Left renal pelvis (tissue), 4 donors: ENCODE measurements at places on chromosomes 6 and 20.

- DNase-seq, result no peak
Measured at GRCh38 chr6:2111162-2111677, 134.2 kb downstream of the GMDS start.

DNA sequence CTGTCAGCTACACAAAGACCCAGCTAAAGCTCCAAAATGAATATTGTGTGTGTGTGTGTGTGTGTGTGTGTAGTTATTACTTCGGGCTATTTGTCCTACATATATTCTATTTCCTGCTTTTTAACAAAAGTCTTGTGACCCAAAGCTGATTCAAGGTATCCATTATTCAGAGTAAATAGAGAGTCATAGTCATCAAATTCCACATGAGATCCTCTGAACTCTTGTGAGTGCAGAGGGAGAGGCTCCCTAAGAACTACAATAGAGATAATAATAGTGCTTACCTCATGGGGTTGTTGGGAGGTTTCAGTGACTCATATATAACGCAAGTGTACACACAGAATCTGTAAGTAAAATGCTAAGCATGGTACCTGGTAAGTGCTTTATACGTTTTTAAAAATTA lies 95.6 kb upstream of the SHLD1 start:
- DNase-seq, result no peak

- no peak for DNase-seq
Measured at GRCh38 chr6:32148289-32149091, 3.2 kb downstream of the PRRT1 start.

GRCh38 chr6:81476881-81477280 lies 275.6 kb downstream of the TENT5A start:
- no peak for DNase-seq

- no peak for DNase-seq
Measured at GRCh38 chr6:104541411-104541810, 318.3 kb downstream of the HACE1 start.

DNA sequence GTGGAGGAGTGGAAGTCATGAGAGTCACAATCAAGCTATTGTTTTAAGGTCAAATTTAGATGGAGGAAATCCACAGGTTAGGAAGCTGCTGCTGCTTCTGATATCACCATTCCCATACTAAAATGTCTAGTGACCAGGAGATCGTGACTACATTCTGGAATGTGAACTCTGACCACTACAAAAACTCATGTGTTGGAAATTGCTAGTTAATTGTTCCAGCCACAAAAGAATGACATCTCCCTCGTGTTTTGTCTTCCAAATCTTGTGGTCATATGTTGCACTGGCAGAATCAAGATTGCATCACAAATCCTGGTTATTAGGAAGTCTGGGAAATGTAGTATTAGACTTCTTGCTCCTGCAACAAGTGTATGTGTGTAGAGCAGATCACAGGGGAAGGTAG lies 441.9 kb downstream of the CD109 start:
- no peak for DNase-seq

DNA sequence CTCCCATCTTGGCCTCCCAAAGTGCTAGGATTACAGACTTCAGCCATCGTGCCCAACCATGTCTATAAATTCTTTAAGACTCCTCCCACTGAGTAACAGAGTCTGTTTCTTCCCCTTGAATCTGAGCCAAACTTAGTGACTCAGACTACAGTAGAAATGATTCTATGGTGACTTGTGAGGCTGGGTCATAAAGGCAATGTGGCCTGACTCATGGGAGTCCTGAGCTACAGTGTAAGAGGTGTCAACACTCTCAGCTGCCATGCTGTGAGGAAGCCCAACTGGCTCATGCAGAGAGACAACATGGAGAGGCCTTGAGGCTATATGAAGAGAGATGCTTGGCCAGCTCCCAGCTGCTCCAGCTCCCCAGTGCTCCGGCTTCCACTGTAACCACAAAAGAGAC lies 5.2 kb upstream of the NRSN2 start:
- DNase-seq, result no peak

DNA sequence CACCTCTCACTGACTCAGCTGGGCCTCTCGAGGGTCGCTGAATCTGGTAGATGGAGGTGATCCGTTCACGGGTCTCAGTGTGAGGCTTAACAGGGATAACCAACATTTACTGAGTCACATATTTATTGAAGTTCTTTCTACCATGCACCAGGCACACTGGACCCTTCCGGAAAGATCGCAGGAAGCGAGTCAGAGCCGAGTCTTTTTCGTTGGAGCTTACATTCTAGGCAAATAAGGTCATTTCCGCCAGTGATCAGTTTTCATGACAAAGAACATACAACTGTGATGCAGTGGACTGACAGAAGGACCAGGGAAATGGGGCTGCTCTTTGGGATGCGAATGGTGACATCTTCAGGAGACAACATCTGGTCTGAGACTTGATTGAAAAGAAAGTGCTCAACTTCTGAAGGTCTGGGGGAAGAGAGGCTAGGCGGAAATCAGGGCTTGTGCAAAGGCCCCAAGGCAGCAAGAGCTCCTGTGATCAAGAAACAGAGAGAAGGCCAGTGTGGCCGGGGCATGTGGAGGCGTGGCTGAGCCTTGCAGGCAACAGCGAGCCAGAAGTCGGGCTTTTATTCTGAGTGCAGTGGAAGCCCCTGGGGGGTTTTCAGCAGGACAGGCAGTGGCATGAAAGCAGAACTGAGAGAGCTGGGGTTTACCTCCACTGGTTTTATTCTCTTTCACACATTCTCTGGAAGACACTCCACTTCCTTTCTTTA lies 56.7 kb downstream of the APCDD1L start:
- no peak for DNase-seq

- DNase-seq, result no peak
Measured at GRCh38 chr6:163790266-163790840, 375.8 kb downstream of the QKI start.

DNA sequence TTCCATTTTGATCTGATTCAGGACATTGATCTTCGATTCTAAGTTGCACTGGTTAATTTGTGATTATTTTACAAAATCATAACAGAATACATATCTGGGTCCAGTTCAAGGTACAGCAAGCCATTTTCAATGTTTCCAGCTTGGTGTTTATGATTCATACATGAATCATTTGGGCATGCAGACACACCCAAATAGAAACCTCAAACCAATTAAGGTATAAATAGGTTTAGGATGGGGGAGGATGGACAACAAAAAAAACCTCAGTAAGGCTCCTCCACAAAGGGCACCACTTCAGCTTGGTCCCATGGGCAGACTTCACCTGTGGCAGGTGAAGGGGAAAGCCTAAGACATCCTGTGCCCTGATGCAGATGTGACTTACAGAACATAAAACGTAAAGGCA lies 192.7 kb downstream of the KHDC1L start:
- DNase-seq, result no peak

DNA sequence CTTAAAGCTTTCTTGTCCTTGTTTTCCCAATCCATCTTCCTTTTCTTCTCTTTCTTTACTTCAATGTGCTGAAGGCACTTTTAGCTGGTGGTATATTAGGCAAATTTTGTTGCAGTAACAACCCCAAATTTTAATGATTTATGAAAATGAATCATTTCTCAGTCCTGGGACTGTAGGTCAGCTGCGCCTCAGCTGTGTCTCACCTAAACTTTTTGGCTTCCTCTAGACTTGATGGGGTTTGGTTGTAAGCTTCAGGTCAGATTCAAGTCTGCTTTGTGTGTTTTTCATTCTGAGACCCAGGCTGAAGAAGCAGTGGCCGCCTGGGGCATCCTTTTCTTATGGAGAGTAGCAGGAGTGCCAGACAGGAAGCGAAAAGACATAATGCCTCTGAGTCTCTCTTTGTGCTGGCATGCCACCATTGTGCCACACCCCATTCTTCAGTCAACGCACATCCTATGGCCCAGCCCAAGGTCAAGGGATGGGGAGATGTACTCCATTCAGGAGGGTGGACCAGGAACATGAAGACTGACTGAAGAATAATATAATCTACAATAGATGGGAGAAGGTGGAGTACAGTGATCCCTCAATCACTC lies 28.9 kb upstream of the CD83 start:
- no peak for DNase-seq

DNA sequence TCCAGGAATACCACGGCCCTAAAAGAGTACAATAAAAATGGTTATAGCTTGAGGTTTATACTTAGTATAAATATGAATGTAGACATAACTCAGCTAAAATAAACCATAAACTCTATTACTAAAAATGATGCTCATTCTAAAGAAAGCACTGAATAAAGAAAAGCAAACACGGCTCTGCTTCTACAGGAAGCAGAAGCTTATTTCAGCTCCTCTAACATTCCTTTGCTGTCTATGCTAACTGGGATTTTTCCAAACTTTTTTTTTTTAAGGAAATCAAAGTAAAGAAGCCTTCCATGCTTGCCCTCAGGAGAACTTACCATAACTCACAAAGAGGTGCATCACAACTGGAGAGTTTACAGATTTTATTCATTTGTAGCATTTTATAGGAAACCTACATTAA lies 30.8 kb downstream of the COL9A1 start:
- no peak for DNase-seq

DNA sequence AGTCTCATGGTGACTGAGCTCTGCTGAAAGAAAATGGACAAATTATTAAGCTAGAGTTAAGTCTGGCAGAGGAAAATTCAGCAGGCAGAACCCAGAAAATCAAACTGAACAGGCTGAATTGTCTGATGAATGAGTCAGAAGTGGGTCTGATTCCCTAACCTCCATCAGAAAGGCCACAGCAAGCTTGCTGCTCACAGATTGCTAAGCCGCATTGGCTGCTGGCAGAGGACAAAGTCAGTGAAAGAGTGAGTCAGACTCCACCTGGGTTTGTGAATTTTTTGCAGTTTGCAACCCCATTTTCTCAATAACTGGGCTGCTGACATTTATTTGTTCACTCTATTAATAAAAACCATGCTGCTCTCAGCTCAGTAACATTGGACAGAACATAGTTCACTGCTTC lies 191.3 kb downstream of the EPM2A start:
- no peak for DNase-seq

DNA sequence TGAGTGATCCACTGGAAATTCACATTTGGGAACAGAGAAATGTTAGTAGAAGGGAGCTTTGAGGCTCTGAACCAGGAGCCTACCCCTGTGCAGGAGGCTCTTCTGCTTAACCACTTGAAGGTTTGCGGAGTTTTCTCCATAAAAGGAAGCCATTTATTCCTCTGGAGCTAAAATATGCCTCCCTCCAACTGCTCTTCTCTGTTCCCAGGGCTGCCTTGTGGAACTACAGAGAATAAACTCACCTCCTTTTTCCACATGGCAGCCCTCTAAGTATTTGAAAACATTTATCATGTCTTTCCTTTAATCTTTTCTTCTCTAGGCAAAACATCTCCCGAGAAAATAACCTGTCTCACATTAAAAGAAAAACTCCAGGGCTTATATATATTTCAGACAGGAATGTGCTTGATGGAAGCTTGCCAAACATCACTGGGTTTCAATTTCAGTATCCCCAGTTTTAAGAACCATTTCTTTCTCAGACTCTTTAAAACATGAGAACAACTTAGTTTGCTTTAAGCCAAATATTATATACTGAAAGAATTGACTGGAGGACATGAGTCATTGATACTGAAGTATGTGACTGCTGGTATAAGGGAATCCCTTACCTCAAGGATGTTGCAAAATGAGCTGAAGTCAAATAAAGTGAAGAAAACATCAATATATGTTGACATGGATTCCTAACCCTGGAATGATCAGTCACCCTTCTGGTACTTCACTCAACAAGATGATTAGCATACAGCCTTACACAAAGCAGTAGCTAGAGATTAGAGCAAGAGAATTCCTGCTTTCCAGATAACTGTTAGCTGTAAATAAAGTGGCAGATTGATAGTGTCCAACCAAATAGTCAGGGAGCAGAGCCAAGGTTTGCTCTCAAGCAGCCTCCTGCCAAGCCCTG lies 74.0 kb downstream of the ZBTB2 start:
- DNase-seq, result no peak

DNA sequence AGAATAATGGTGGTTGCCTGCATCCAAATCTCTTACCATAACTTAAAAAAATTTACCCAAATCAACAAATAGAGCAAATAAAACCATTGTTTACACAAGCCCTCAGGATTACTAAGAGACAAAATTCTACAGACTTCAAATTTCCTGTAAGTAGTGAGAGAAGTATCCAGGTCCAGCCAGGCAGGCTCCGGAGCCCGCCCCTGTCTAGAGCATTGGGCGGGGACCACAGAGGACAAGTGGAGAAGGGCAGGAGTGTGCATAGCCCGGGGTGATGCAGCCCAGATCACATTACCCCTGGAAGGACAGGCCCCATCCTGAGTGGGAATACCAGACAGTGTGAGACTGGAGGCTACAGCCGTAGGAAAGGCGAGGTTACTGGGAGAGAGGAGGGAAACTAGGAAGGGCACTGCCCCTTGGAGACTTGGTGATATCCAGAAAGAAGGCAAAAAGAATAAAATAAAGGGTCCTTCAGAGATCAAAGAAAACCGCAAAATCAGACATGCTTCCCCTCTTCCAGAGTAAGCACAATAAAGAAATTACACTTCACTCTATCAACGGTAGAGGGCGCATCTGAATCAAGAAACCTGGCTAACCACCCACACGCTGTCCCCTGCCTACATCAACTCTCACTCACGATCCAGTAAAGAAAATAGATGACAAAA lies 26.6 kb downstream of the RIN2 start:
- DNase-seq, result peak; percentile 75

DNA sequence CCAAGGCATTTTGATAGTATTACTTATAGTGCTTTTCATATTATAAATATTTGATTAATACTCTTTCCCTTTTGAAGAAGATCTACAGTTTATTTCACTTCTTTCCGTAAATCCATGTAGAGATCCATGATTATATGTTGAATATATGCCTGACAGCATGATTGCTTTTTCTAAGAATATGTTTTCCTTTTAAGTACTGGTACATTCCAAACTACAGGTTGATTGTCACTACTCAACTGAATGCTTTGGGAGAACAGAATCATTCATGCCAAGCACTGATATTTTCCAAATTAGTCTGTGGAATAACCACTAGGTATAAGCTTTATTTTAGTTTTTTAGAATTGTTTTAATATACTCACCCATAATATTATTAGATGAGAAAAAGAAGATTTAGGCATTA lies 330.2 kb downstream of the BCKDHB start:
- no peak for DNase-seq

DNA sequence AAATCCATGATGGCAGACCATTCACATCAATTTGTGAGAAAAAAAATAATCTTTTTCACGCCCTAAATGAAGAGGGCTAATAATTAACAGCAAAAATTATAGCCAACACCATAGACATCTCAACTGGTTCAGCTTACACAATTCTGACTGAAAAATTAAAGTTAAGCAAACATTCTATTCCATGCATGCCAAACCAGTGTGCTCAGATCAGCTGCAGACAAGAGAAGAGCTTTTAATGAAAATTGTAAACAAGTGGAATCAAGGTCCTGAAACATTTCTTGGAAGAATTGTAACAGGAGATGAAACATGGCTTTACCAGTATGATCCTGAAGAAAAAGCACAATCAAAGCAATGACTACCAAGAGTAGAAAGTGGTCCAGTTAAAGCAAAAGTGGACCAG lies 710.4 kb downstream of the EPHA7 start:
- no peak for DNase-seq

- no peak for DNase-seq
Measured at GRCh38 chr6:34795836-34796425, 4.0 kb downstream of the BLTP3A start.

- no peak for DNase-seq
Measured at GRCh38 chr6:28635547-28636158, 110.0 kb downstream of the GPX5 start.
